Neural progenitor cell (in vitro differentiated cells): ENCODE measurements at places on chromosomes 3 and 15.

- DNase-seq, result peak; percentile 10
These were observed 280.8 kb upstream of the UBE2E2 start for GRCh38 chr3:22922317-22922716.

DNA sequence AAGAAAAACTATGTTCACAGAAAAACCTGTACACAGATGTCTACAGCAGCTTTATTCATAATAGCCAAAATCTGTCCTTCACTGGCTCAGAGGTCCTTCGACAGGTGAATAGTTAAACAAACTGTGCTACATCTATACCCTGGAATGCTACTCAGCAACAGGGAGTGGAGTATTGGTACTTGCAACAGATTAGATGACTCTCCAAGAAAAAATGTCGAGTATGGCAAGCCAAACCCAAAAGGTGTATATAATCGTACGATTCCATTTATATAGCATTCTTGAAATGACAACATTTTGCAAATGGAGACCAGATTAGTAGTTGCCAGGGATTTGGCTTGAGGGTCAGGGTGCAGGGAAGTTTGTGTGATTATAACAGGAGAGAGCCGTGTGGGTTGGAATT is 22.4 kb upstream of the RGMA start:
- no peak for DNase-seq

GRCh38 chr3:26368312-26368711 is 254.3 kb upstream of the LRRC3B start:
- DNase-seq, result no peak

GRCh38 chr15:29631076-29632070 is 190.9 kb downstream of the TJP1 start:
- DNase-seq, result no peak

- DNase-seq, result no peak
These were observed 65.5 kb downstream of the SSUH2 start for GRCh38 chr3:8579096-8579495.
